Heart right ventricle (tissue), 16 donors: ENCODE measurements at places on chromosomes 2 and 18. TPM values are rescaled to one million over a fixed set of nuclear protein-coding genes. Genes with fewer than 3 reads are reported as not detected.

DNA sequence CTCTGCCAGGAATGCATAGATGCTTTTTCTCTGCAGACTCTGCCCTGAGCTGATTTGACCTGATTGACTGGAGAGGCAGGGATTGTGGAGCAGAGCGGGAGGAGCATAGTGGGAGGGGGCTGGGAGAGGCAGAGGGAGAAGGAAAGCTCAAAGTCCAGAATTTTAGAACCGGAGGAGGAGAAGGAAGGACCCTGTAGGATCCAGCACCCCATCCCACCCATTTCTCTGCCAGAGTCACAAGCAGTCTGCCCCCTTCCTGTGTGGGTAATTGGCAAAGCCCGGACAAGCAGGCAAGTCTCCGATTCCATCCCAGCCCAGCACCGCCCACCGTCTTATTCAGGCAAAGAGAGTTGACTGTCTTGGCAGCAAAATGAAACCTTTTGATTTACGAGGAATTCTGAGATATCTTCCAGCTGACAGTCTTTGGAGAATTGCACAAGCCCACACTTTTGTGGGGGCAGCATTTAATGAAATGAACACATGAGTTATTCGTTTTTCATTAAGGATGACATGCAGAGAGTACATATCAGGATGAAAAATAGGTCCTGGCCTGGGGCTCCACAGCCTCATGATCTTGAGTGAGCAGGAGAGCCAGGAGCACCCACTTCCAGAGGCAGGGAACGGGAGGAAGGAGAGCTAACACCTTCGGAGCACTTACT, 103.1 kb downstream of the MCFD2 start:
- H3K4me3 ChIP-seq, result no peak overlapping the region
- peak; percentile 78 for DNase-seq
- peaks cover 59% of the 10 kb centered on the region for H3K4me1 ChIP-seq
- peak overlapping the region; percentile 84 for H3K27ac ChIP-seq
- H3K27me3 ChIP-seq, result no peaks in the 10 kb centered on the region

DNA sequence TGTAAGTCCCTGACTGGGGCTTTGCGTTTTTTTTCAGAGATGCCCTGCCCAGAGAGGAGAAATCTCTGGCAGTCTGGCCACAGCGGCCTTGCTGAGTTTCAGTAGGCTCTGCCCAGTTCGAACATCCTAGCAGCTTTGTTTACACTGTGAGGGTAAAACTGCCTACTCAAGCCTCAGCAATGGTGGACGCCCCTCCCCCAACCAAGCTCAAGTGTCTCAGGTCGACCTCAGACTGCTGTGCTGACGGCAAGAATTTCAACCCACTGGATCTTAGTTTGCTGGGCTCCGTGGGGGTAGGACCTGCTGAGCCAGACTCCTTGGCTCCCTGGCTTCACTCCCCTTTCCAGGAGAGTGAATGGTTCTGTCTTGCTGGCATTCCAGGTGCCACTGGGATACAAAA, 31.7 kb downstream of the L3MBTL4 start:
- no peak overlapping the region for H3K27ac ChIP-seq
- H3K36me3 ChIP-seq, result no peaks in the 10 kb centered on the region
- DNase-seq, result no peak
- no peaks in the 10 kb centered on the region for H3K4me1 ChIP-seq
- no peak overlapping the region for H3K4me3 ChIP-seq
- no peaks in the 10 kb centered on the region for H3K27me3 ChIP-seq

- H3K36me3 ChIP-seq, result no peaks in the 10 kb centered on the region
- peaks cover 8% of the 10 kb centered on the region for H3K4me1 ChIP-seq
- DNase-seq, result no peak
- no peak overlapping the region for H3K4me3 ChIP-seq
- H3K27ac ChIP-seq, result no peak overlapping the region
Measured at GRCh38 chr2:102843764-102844443, 82.1 kb downstream of the TMEM182 start.

DNA sequence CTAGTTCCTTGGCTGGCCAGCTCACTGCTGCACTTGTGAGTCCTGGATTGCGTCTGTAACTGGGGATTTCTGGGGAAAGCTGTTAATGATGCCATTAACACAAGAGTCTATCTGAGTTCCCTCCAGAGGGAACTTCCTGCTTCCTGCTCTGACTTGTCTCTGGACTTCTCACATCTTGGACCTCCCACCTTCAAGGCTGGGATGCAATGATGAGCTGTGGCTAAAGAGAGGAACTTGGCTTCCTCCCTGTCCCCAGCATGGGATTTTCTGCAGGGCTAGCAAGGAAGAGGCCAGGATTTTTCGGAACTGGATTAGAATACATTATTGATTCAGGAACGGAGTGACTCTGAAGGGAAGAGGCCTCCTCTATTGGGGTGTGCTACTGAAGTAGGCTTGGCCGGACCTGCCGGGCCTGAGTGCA, 155.5 kb downstream of the CLIP4 start:
- no peak overlapping the region for H3K4me3 ChIP-seq
- no peak for DNase-seq
- peaks cover 7% of the 10 kb centered on the region for H3K4me1 ChIP-seq
- H3K36me3 ChIP-seq, result no peaks in the 10 kb centered on the region
- H3K27ac ChIP-seq, result no peak overlapping the region
- peaks cover 26% of the 10 kb centered on the region for H3K27me3 ChIP-seq

DNA sequence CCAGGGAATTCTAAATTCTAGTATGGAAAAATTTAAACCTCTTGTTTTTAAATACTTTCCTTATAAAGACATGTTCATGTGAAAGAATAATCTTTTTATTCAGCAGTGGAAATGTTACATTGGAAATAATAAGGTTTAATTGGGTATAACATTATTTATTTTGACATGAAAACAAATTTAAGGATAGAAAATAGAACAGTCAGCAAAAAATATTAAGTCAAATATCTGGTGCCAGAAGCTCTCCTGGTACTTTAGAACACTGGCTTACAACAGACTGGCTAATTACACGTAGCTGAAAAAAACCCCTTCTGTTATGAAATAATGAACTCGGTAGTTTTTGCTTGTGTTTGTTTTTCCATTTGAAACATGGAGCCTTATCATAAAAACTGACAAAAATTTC, 447.9 kb downstream of the DSEL start:
- no peaks in the 10 kb centered on the region for H3K4me1 ChIP-seq
- no peaks in the 10 kb centered on the region for H3K36me3 ChIP-seq
- no peak for DNase-seq
- no peak overlapping the region for H3K27ac ChIP-seq
- H3K4me3 ChIP-seq, result no peak overlapping the region

DNA sequence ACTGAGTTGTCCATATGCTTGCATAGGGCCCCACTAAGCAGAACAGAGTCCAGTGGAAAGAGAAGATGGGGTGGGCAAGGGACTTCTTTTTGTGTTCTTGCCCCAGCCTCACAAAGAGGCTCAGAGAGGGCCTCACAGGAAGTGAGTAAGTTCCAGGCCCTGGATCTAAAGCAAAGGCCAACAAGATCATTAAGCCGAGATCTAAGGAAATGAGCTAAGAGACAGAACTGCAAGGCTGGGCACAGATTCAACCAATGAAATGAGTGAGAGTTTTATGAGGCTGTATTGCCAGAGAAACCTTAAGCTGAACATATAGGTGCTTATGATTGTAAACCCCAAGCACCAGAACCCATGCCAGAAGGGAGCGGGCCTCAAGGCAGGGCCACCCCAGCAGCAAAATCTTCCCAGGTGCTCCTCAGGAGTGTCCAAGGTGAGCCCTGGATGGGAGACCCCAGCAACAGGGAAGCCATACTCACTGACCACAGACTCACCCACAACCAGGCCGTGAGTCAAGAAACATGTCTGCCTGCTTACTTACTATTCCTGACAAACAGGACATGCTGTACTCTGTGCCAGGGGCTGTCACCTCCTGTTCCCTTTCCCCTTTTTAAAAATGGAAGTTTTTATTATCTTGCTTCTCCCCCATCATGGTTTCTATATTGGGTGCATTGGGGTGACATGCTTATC, 40.2 kb downstream of the SLC14A1 start:
- no peak overlapping the region for H3K27ac ChIP-seq
- H3K4me3 ChIP-seq, result no peak overlapping the region
- peaks cover 12% of the 10 kb centered on the region for H3K4me1 ChIP-seq
- no peaks in the 10 kb centered on the region for H3K27me3 ChIP-seq

DNA sequence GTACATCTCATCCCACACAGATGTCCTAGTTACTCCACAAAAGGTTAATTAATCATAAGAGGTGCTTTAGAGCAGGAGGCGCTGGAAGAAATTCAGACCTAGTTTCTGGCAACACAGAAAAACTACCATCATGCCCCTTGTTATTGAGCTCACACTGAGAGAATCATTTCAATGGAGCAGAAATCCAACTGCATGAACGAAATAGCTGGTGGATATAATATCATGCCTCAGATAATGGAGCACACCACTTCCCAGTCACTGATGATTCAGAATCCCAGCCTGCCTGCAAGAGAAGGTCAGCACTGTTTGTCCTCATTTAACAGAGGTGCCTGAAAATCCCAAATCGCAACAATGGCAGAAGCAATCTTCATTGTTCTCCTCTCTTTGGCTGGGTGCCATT, 125.8 kb upstream of the CREB1 start:
- no peak overlapping the region for H3K4me3 ChIP-seq
- H3K36me3 ChIP-seq, result no peaks in the 10 kb centered on the region
- no peaks in the 10 kb centered on the region for H3K27me3 ChIP-seq
- H3K27ac ChIP-seq, result no peak overlapping the region
- H3K4me1 ChIP-seq, result peaks cover 14% of the 10 kb centered on the region
- no peak for DNase-seq

DNA sequence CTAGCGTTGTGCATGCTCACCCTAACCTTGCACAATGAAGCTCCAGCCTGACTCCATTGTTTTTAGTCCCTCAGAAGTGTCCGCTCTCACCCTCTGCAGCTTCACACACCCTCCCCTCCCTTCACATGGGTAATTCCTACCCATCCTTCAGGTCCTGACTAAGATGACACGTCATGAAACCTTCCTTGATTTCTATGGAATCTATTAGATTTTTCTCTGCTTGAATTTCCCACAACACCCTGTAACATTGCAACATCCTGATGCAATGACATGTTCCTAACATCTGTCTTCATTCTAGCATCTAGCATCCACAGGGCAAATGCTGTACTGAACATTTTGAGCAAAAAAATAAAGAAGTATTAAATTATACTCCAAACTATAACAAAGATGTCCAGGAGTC, 77.0 kb upstream of the PID1 start:
- no peaks in the 10 kb centered on the region for H3K36me3 ChIP-seq
- no peak overlapping the region for H3K4me3 ChIP-seq
- DNase-seq, result no peak
- H3K4me1 ChIP-seq, result no peaks in the 10 kb centered on the region

The NOSTRIN gene
- total RNA-seq, result 10.2 TPM

The LRP2 gene
- not detected for total RNA-seq

The LOXHD1 gene
- 0.15 TPM for total RNA-seq

The HRH4 gene
- total RNA-seq, result not detected

The SNORC gene
- total RNA-seq, result 1.7 TPM

The ANKRD62 gene
- not detected for total RNA-seq

The PCARE gene
- total RNA-seq, result 1.1 TPM

The TMBIM1 gene
- 116 TPM for total RNA-seq

The DSG4 gene
- total RNA-seq, result not detected

The NFATC1 gene
- total RNA-seq, result 19.4 TPM

The SDC1 gene
- total RNA-seq, result 0.30 TPM

The CPO gene
- not detected for total RNA-seq
